ENCODE measurements at places on chromosomes 13 and 19. TPM values are rescaled to one million over a fixed set of nuclear protein-coding genes. Genes with fewer than 3 reads are reported as not detected.

DNA sequence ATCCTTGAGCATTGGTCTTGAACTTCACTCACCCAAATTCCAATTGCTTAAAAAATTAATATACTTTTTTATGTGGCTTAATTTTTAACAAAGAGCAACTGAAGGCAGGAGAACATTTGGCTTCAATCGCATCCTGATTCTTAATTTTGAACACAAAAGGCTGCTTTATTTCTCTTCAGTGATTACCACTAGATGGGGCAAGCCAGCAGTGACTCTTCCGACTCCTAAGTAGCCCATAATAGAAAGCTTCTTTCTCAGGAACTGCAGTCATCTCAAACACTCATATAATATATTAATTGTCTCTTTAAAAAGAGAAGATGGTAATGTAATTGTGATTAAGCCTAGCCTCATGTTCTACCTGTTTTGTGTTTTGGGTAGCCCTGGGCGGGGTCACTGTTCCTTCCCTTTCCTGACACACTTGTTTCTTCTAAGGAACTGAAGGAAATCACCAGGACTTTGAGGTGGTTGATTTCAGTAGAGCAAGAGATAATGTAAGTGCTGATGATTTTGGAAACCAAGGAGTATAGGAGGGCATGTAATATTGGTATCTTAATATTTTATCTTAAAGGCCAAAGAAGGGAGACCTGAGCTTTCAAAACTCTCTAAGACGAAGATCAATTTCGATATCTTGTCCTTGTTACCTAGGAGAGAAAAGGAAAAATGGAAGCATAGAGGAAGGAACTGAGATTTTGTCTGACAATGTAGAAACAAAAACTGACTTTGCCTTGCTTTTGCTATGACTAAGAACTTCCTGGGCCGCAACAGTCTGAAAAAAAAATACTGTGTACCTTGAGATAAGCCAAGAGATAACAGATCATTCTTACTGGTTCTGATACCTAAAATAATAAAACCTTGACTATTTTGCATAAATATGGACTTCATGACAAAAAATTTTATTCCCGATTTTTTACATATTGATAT, 73.1 kb downstream of the TNFSF13B start:
- H3K27ac ChIP-seq = no peak overlapping the region
- DNase-seq = no peak
- H3K36me3 ChIP-seq = no peaks in the 10 kb centered on the region
- H3K4me3 ChIP-seq = no peak overlapping the region
- H3K4me1 ChIP-seq = no peaks in the 10 kb centered on the region

- no peak for DNase-seq
- H3K27ac ChIP-seq = no peak overlapping the region
- H3K4me1 ChIP-seq = no peaks in the 10 kb centered on the region
- peaks cover 40% of the 10 kb centered on the region for H3K27me3 ChIP-seq
- no peaks in the 10 kb centered on the region for H3K36me3 ChIP-seq
Observed at GRCh38 chr13:112079696-112080095, 12.7 kb downstream of the SOX1 start.

GRCh38 chr19:49831592-49831991, 13.5 kb downstream of the MED25 start:
- H3K27me3 ChIP-seq = no peaks in the 10 kb centered on the region
- H3K4me3 ChIP-seq = no peak overlapping the region
- H3K27ac ChIP-seq = no peak overlapping the region
- 0 out of 2 replicates have a peak, but pooled peaks cover 5% of the 10 kb centered on the region for H3K36me3 ChIP-seq
- no peaks in the 10 kb centered on the region for H3K4me1 ChIP-seq
- no peak for DNase-seq

DNA sequence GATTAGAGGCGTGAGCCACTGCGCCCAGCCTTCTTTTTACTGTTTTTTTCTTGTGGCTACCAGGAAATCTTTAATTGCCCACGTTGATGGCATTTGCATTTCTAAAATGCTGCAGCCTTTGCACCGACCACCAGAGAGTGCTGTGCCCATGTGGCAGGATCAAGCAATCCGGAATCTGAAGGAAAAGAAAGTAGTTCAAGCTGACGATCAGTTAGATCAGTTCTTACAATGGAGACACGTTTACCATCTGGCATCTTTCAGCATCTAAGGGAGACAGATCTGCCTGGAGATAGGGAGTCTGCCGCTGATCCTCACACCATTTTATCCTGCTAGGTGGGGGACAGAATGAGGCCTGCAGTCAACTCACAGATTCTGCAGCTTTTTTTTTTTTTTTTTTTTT, 19.9 kb downstream of the TINCR start:
- no peak overlapping the region for H3K4me3 ChIP-seq
- H3K36me3 ChIP-seq = no peaks in the 10 kb centered on the region
- no peaks in the 10 kb centered on the region for H3K4me1 ChIP-seq
- DNase-seq = peak; percentile 48

DNA sequence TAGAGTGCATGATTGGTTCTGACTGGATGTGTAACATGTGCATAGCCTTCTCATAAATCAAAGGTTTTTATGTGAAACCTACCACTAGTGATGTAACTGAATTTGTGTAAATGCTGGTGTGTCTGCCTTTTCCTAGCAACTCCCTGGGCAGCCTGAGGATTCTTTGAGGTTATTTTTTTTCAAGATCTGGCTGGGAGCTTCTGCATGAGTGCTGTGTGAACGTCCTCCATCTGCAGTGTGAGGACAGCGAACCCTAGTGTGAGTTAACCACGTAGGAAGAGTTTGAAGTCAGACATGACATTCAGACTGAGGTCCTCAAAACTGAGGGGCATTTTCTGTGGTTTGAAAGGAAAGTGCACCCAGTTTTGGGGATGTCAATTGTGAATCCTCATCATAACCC, 39.9 kb downstream of the DPRX start:
- DNase-seq = no peak
- H3K27ac ChIP-seq = no peak overlapping the region
- H3K27me3 ChIP-seq = peaks cover 20% of the 10 kb centered on the region
- H3K36me3 ChIP-seq = no peaks in the 10 kb centered on the region
- no peaks in the 10 kb centered on the region for H3K4me1 ChIP-seq
- H3K4me3 ChIP-seq = no peak overlapping the region

DNA sequence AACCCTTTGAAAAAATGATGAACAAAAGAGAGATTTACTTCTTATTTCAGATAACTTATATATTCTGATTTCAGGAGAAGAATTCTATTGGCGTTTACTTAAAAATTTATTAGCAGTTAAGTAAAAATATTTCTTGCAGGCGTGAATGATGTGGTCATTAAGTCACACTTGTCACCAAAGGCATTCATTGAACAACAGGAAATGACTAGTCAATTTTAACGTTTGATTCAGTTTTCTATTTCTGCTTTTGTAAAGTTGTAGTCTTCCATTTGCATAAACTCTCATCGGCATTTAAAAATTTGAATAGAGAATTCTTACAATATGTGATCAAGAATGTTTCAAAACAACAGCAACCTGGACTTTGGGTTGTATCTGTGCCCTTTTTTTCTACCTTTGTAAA, 83.4 kb downstream of the GPR12 start:
- H3K4me3 ChIP-seq = no peak overlapping the region
- no peaks in the 10 kb centered on the region for H3K27me3 ChIP-seq
- no peak overlapping the region for H3K27ac ChIP-seq
- no peaks in the 10 kb centered on the region for H3K36me3 ChIP-seq
- no peak for DNase-seq

GRCh38 chr13:66657165-66657881, 572.8 kb downstream of the PCDH9 start:
- peak overlapping the region; percentile 42 for H3K27ac ChIP-seq
- H3K36me3 ChIP-seq = no peaks in the 10 kb centered on the region
- DNase-seq = peak; percentile 91
- H3K27me3 ChIP-seq = no peaks in the 10 kb centered on the region
- peaks cover 6% of the 10 kb centered on the region for H3K4me1 ChIP-seq

GRCh38 chr19:13961826-13962698, 9.8 kb downstream of the DCAF15 start:
- H3K27me3 ChIP-seq = no peaks in the 10 kb centered on the region
- H3K4me1 ChIP-seq = no peaks in the 10 kb centered on the region
- H3K36me3 ChIP-seq = peaks cover 13% of the 10 kb centered on the region
- no peak overlapping the region for H3K27ac ChIP-seq
- DNase-seq = no peak
- no peak overlapping the region for H3K4me3 ChIP-seq

GFY gene
- not detected for total RNA-seq

TUBB4A gene
- total RNA-seq = not detected

GRCh38 chr13:43544631-43545030, 242.1 kb downstream of the ENOX1 start:
- H3K4me3 ChIP-seq = no peak overlapping the region
- H3K36me3 ChIP-seq = no peaks in the 10 kb centered on the region
- H3K27ac ChIP-seq = no peak overlapping the region
- no peak for DNase-seq
- peaks cover 5% of the 10 kb centered on the region for H3K4me1 ChIP-seq

CACNG8 gene
- total RNA-seq = 3.8 TPM

OR7D2 gene
- total RNA-seq = not detected

DPY19L3 gene
- total RNA-seq = 29.0 TPM

- no peak for DNase-seq
- H3K4me1 ChIP-seq = peaks cover 17% of the 10 kb centered on the region
- no peak overlapping the region for H3K4me3 ChIP-seq
- no peaks in the 10 kb centered on the region for H3K36me3 ChIP-seq
- no peak overlapping the region for H3K27ac ChIP-seq
Observed at GRCh38 chr13:19908350-19908986, 45.0 kb upstream of the ZMYM5 start.

ZGLP1 gene
- 7.5 TPM for total RNA-seq

- no peak overlapping the region for H3K27ac ChIP-seq
- H3K4me1 ChIP-seq = no peaks in the 10 kb centered on the region
- no peak for DNase-seq
- no peak overlapping the region for H3K4me3 ChIP-seq
- no peaks in the 10 kb centered on the region for H3K27me3 ChIP-seq
Observed at GRCh38 chr19:35350591-35350990, 2.9 kb downstream of the FFAR1 start.

- H3K36me3 ChIP-seq = peaks cover 31% of the 10 kb centered on the region
- no peak for DNase-seq
- H3K4me3 ChIP-seq = no peak overlapping the region
- H3K27ac ChIP-seq = no peak overlapping the region
Observed at GRCh38 chr19:38293281-38293680, 10.8 kb upstream of the C19orf33 start.

- H3K27ac ChIP-seq = no peak overlapping the region
- no peak for DNase-seq
- H3K4me3 ChIP-seq = no peak overlapping the region
- H3K4me1 ChIP-seq = no peaks in the 10 kb centered on the region
- H3K27me3 ChIP-seq = no peaks in the 10 kb centered on the region
Observed at GRCh38 chr13:40878823-40879222, 89.4 kb downstream of the SLC25A15 start.

DNA sequence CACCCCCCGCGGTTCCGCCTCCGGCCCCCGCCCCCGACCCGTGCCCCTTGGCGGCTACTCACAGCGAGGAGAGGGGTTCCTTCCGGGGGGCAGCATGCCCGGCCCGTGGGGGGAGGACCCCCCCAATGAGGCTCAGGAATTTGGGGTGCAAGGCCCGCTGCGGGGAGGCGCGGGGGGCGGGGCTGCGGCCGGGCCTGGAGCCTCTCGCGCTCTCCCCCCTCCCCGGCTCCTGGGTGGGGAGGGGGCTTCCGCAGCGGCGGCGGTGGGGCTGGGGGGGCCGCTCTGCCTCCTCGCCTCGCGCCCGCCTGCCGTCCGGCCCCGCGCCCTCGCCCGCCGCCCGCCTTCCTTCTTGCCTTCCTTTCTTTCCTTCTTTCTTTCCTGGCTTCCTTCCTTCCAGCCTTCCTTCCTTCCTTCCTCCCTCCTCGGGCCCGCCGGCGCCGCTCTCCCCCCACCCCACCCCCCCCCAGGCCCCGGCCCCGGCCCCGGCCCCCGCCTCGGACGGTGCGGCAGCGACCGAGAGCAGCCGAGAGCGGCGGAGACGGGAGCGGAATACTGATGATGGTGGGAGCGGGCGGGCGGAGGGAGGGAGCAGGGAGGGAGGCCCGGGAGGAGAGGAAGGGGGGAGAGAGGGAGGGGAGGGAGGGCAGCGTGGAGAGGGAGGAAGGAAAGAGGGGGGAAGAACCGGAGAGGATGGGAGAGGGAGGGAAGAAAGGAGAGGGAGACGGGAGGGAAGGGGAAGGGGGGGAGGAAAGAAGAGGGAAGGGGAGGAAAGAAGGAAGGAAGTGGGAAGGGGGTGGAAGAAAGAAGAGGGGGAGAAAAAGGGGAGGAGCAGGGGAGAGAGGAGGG, at the start of gene LRRC4B:
TSS of gene LRRC4B (minus strand) at position 554 of the 846 bp plus-strand sequence. CDS start 19,597 bp downstream, outside the sequence.
- H3K27ac ChIP-seq = no peak within 1 kb of the TSS
- no peak for DNase-seq
- H3K36me3 ChIP-seq = no peaks in the 10 kb centered on the region
- H3K4me3 ChIP-seq = no peak within 1 kb of the TSS
- no peaks in the 10 kb centered on the region for H3K4me1 ChIP-seq
- peaks cover 81% of the 10 kb centered on the region for H3K27me3 ChIP-seq

GRCh38 chr19:17209126-17210036, 5.8 kb upstream of the USE1 start:
- no peak overlapping the region for H3K4me3 ChIP-seq
- peaks cover 3% of the 10 kb centered on the region for H3K4me1 ChIP-seq
- no peaks in the 10 kb centered on the region for H3K36me3 ChIP-seq
- no peak for DNase-seq

DNA sequence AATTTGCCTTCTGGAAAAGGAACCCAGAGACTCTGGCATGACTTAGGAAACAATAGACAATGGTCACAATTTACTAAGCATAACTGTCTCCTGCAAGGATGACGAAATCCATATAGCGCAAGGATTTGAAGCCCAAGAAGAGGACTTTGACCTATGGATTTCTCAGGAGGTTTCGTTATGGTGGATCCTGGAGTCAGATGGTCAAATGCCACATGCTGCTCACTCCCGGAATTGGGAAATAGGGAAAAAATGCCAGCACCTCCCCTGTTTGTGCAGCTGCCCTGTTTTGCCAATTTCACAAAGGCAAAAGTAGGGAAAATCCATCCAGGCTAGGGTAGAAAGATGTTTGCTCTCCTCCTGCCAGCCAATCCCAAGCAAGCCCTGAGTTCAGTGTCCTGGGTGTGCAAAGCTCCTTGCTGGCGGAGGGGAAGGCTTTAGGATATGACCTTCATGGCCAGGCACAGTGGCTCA, 23.4 kb downstream of the RDH8 start:
- H3K4me1 ChIP-seq = no peaks in the 10 kb centered on the region
- no peak overlapping the region for H3K27ac ChIP-seq
- no peak for DNase-seq
- no peaks in the 10 kb centered on the region for H3K36me3 ChIP-seq
